ENCODE measurements at places on chromosomes 2 and 18. TPM values are rescaled to one million over a fixed set of nuclear protein-coding genes. Genes with fewer than 3 reads are reported as not detected.

SMPD4 gene
- total RNA-seq: 74.2 TPM

DNA sequence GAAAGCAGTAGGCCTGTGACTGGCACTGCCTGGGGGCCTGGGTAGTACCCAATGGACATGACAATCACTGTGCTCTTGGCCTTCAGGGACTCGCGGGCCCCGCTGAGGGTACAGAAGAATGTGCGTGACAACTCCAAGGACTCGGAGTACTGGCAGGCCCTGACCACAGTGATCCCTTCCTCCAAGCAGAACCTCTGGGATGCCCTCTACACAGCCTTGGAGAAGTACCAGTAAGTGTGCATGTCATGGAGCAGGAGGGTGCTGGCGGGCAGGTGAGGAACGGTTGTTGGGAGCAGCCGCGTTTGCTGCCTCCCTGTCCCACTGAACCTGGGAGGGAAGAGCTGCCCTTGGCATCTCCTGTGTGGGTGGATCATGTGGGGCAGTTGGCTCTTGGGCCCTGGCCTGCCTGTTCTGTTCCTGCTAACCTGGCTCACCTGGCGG lies 23.3 kb downstream of the OTOF start:
- peak; percentile 27 for DNase-seq

DNA sequence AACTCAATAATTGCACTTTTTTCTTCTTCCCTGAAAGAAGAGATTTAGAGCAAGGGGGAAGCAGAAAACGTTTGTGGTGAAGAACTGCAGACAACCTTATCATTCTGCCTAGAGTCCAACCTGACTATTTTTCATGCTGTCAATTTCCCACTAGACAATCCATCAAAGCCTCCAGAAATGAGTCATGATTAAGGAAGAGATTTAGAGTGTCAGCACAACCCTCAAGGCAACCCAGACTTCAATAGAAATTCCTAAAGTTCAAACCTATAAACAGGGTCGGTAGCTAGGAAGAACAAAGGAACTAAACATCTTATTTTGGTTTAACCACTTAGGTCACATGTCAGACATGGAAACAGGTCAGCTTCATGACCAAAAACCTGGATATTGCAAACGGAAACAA lies 86.9 kb downstream of the SLC25A12 start:
- no peak for DNase-seq

GRCh38 chr2:171515672-171516298 lies 6.5 kb upstream of the CYBRD1 start:
- DNase-seq: no peak

TEX44 gene
- total RNA-seq: not detected

- DNase-seq: no peak
These were observed 44.5 kb downstream of the EML6 start for GRCh38 chr2:54767921-54768320.

DNA sequence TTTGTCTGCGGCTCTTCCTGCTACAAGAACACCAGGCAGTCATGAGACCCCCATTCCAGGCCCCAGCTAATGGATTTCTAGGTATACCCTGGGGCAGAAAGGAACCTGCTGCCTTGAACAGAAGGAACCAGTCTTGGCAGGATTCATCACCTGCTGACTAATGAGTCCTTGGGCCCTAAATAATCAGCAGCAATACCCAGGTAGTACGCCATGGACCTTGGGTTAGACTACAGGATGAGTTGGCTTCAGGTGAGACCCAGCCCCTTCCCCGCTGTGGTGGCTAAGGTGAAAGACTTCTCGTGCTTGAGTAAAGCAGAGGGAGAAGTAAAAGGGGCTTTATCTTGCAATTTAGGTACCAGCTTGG lies 105.0 kb downstream of the SPIRE1 start:
- DNase-seq: no peak

DNA sequence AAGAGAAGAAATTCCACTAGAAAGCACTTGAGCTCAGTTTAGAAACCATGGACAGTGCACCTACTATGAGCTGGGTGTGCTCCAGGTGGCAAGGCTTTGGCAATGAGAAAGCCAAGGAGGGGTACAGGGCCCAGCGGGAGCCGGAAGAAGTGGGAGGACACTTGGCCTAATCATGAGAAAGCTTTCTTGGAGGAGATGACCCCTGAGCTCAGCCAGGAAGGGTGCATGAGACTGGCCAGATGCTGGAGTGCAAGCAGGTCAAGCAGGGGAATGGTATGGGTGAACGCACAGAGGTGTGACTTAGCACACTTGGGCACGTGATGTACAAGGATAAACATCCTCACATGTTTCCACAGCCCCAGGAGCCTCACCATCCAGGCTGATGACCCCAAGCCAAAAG lies 97.2 kb upstream of the GLI2 start:
- no peak for DNase-seq

DNA sequence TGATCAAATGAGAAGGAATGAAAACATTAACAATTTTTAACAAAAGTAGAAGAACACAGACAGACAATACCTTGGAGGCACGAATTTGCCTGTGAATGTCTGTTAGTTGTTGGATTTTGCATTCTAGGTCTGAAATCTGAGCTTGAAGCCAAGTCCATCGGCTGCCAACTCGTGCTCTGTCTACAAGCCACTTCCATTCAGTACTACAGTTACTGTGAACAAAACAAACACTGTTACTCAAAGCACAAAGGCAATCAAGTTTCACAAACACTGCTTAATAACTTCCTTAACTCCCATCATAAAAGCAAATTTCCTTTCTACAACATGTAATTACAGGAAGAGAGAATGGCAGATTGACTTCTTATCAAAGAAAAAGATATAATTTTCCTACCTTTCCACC lies 42.2 kb downstream of the KANSL1L start:
- no peak for DNase-seq

DNA sequence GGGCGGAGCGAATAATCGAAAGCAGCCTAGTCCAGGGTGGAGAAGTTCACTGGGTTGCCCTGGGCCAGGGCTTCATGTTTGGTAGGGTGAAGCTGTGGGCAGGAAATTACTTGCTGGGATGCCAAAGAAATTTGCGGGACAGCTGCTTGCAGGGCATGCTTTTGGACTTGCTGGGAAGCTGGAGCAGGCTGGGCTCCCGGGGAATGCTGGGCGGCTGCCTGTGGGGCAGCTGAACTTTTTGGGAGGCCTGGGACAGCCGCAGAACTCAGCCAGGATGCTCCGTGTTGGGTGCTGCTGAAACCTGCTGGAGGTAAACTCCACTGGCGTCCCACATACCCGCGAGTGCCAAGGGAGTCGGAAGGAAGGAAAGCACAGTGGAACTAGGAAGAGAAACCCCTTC lies 31.9 kb downstream of the ASB1 start:
- no peak for DNase-seq

DNA sequence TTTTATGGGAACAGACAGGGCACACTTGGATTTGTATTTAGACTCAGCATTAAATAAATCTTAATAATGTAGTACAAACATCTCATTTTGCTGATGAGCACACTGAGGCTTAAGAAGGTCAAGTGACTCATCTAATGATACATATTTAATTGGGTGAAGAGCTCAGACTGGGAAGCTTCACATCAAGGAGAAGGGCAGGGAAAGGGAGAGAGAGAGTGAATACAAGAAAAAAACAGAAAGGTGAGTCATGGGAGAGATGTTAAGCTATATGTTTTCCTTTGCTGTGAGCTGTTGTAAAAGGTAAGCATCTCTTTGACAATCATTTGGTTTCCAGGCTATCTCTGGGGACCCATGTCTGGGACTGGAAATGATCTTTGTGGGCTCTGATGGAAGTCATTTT lies 277.8 kb downstream of the SETBP1 start:
- DNase-seq: no peak

GRCh38 chr2:152126664-152127063 lies 27.8 kb upstream of the CACNB4 start:
- DNase-seq: no peak

- no peak for DNase-seq
These were observed 12.7 kb downstream of the TTC39C start for GRCh38 chr18:24027156-24027827.

- no peak for DNase-seq
These were observed 238.8 kb downstream of the MBD5 start for GRCh38 chr2:148259674-148260073.

DNA sequence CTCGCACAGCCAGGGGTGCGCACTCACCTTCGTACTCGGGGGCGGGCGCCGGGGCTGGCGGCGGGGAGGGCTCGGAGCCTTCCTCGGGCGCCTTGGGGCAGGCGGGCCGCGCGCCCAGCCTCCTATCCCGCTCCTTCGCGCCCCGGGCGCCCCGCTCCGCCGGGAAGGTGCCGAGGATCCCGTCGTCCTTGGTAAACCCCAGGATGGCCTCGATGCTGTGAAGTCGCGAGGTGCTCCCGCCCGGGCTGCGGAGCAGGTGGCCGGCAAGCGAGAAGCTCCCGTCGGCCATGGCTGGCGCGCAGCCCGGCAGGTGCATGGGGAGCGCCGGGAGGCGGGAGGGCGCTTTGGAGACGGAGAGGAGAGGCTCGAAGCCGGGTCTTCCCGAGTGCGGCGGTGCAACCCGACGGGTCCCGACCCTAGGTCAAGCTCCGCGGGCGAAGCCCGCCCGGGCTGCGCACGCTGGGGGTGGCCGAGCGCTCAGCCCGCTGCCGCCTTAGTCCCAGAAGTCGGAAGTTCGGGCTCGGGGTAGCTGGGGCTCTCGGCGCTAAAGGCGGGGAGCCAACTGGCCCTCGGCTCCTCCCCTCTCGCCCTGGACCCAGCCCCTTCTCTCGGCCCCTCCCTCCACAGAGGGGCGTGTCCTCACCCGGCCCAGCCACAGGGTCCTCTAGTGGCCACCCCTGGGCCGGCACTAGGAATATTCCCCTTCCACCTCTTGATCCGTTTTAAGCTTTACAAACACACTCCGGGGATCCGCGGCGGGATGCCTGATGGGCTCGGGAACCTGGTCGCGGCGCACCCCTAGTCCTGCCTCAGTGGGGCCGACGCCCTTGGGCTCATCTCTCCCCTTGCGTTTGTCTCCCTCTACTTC lies at the start of gene RAX:
RAX (minus strand) TSS at position 564 of the 868 bp plus-strand sequence; CDS start at position 316, 248 bp downstream.
- no peak for DNase-seq

DNA sequence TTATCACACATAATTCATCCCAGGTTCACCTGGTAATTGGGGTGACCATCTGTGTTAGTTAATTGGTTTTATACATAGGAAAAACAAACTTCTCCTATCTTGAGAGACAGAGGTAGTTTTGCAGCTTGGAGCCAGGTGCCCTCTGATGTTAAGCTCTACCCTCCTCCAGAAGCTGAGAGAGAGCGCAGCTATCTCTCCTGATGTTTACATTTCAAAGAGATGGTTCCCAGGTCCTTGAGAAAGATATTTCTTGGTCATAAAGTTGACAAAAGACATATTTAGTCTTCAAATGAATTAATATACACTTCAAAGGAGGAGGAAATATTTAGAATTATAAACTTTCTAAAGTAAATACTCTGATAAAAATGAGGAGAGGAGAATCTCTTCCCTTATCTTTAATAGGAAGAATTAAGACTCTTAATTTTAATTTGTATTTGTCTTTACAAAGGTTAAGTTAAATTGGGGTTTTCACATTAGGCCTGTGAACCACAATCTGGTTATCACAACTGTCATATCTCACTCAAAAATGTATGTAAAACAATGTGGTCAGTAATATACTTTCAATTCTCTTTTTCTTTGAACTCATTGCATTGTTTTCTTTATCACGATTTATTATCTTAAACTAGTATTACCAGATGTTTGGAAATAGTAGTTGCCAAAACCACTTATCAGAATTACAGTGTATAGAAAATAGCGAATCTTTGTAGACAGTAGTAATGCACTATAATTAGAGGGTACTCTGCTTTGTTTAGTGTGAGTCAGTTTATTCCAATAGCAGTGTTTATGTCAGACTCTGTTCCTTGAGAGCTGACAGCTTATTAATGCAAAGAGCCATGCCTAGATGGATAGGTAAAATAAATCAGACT lies 26.8 kb downstream of the SERPINB4 start:
- DNase-seq: no peak

GALNT13 gene
- total RNA-seq: 0.26 TPM

DNA sequence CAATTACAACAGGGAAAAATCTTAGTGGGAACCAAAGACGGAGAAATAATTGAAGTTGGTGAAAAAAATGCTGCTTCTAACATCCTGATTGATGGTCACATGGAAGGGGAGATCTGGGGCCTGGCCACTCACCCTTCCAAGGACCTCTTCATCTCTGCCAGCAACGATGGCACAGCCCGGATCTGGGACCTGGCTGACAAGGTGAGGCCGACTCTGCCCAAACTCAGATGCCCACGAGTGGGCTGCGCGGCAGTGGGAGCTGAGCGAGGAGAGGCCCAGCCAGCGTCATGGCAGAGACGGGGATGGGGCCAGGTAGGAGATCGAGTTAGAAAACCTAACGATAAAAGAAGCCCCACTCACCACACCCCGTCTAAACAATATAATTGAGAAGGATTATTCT lies 87.7 kb downstream of the RTN4 start:
- no peak for DNase-seq

- DNase-seq: no peak
These were observed 740.7 kb upstream of the LRRTM4 start for GRCh38 chr2:78262713-78263375.

RGPD4 gene
- total RNA-seq: 0.61 TPM

PID1 gene
- 0.11 TPM for total RNA-seq

DNA sequence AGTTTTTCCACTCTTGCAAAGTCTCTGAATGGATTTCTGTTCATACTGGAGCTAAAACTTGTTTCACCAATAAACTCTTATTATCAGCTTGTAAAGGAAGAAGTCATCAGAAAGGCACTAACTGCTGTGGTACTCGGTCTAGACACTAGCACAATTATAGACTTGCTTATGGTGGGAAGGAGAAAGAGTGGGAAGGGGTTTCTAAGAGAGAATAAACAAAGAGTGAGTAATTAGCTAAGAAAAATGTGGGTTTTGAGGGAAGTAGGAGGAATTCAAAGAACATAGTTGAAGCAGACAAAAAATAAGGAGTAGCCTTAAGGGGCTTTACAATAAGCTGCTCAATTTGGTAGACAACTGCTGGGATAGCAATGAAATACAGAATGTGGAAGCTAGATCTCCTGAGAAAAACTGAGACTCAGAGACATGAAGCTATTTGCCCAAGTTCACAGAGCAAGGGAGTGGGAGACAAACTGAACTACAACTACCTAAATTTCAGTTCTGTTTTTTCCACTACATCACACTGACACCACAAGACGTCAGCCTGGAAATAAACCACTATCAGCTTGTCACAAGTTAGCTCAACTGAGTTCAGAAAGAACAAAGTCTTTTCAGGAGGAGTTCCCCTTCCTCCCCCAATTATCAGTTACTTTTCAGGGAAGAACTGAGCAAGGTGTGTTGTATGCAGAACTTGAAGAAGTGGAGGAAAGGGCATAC lies 59.7 kb downstream of the MAP4K3 start:
- no peak for DNase-seq

DNA sequence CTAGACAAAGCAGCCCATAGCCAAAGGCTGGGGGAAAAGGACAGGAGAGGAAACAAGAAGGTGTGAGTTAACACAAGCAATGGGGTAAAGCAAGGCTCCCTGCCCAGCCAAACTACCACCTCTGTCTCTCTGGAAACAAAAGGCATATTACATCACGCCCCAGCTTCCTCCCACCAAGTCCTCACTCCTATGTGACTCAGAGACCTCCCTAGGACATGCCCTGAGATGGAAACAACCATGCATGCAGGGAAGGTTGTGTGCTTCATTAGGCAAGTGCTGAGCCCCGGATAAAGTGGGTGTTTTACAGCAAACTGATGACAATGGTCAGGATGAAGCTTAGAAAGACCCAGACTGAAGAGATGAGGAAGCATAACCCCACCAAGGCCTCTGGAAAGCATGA lies 9.0 kb upstream of the ATRAID start:
- no peak for DNase-seq
